NCI-H524 treated with DMSO at 0.1 percent for 48 hours (cell line): ENCODE measurements at places on chromosomes 3 and 15.

DNA sequence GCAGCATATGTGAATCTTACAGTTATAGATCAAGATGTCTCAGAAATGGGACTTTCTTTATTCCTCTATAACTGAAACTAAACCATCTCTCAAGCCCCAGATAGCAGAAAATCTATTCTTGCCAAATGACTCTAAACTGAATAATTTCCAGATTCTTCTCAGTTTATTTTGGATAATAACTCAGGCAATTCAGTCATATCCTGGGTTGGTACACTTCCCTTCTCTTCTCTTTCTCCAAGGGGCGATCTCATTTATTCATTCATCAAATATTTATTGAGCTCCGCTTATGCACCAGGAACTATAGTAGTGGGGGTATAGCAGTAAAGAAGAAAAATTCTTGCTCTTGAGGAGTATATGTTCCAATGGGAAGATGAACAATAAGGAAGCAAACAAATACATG lies 13.5 kb upstream of the PCOLCE2 start:
- DNase-seq = no peak

DNA sequence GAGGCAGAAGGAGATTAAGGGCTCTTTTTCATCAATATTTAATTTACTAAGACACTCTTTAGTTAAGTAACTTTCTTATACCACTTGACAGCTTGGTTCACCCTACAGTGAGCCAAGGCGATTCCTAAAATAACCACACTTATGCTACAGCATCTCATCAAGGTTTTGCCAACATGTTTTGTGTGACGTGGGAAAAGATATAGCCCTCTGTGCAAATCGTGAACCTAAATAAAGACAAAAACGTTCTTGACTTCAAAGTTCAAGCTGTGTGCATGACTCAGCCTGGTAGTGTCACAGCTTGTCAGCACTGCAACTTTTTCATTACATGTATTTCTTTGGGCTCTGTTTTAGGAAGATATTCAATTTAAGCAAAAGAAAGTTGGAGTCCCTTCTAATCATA lies 297.0 kb upstream of the EPHA3 start:
- no peak for DNase-seq

- DNase-seq = no peak
Observed at GRCh38 chr3:8571256-8571655, 69.6 kb downstream of the LMCD1 start.

GRCh38 chr3:81592101-81592500 lies 169.3 kb downstream of the GBE1 start:
- no peak for DNase-seq

DNA sequence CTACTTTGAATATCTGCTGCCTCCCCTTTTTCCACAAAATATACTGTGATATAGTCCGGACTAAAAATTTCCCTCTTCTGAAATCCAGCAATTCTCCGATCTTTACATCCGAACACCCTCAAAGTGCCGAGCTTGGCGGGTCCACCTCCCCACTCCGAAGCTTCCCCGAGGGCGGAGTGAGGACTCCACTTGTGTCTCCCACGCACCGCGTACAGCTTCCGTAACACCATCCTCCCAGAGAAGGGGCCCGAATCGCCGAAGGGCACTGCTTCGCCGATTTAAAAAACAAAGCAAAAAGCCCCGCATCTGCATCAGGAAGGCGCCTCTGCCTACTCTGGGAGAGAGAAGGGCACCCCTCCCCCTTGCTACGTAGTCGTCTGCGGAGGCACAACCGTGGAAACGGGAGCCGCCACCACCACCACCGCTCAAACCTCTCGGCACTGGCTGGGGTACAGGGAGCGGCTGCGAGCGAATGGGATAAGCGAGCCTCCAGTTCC lies 551 bp downstream of the NCBP2 start:
- DNase-seq = no peak

GRCh38 chr15:63860555-63860954 lies 26.8 kb upstream of the HERC1 start:
- no peak for DNase-seq

GRCh38 chr3:46955801-46956259 lies 20.7 kb downstream of the CCDC12 start:
- no peak for DNase-seq

DNA sequence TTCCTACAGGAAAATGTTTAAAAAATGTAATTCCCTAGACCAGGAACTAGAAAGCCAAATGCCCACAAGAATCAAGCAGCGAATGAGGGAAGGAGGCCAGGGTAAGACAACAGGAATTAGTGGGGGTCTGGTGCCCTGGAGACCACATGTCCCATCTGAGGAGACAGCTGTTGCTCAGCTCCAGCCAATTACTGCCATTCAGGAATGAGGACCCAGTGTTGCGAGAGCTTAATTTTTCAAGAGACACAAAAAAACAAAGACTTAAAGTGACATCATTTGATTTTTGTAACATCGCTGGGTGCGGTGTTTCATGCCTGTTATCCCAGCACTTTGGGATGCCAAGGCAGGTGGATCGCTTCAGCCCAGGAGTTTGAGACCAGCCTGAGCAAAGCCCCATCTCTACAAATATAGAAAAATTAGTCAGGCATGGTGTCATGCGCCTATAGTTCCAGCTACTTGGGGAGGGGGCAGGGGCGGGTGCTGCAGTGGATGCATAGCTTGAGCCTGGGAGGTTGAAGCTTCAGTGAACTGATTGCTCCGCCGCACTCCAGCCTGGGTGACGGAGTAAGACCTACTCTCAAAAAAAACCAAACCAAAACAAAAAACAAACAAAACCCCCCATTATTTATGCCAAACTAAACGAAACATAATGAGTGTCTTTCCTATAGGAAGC lies 52.8 kb upstream of the LRIG1 start:
- DNase-seq = peak; percentile 3

DNA sequence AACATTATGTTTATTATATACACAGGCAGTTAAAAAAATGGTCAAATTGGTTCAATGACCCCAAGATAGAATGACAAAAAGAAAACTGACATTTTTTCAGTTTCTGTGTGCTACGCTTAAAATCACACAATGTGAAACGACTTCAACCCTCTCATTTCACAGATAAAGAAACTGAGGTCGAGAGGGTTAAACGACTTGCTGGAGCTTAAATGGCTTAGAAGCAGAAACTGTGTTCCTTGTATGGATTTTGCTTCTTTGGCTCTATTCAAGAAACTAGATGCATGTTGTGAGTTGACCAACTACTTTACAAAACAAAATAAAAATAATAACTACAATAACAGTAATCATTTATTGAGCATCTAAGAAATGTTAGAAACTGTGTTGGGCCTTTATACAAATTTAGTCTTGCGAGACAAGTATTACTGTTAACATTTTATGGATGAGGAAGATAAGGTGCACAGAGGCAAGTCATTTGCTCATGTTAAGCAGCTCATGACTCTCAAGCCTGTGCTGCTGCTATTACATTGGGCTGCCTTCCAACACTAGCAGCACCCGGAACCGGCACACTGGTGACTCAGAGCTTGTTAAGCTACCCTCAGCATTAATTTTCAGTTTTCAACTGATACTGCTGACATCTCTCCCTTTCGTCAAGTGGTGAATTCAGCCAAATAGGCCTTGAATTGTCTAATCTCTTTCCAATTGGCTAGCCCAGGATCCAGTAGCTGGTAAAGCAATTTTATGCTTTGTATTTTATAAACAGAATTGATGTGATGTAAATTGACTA lies 487.6 kb downstream of the NAALADL2 start:
- DNase-seq = no peak

GRCh38 chr3:78970656-78971055 lies 797.1 kb downstream of the ROBO1 start:
- DNase-seq = no peak

- no peak for DNase-seq
Observed at GRCh38 chr3:142896201-142896755, 7.4 kb upstream of the PCOLCE2 start.

DNA sequence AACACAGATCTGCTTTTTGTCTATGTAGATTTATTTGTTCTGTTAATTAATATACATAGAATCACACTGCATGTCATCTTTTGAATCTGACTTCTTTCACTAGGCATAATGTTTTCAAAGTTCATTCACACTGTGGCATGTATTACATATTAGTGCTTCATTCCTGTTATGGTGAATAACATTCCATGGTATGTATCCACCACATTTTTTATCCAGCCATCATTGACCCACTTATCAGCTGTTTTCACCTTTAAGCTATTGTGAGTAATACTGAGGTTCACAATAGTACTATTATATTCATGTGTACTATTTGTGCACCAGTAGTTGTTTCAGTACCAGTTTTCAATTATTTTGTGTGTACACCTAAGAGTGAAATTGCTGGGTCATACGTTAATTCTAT lies 230.6 kb upstream of the CNTN3 start:
- no peak for DNase-seq

DNA sequence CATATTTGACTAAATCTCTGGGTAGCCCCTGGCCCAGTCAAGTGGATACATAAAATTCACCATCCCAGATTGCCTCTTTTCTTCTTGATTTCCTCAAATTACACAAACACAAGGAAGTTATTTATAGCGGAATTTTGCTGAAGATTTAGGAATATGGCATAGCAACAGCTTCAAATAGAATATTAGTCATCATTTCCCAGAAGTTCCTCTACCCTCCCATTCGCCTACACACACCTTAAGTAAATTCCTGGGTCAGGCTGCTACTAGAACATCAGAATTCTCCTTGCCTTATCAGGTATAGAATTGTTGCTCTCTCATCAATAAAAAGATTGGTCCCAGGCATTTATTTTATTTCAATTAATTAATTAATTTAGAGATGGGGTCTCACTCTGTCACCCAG lies 31.6 kb downstream of the MESD start:
- no peak for DNase-seq
